T1000 (cell line): ENCODE measurements at places on chromosomes 4 and X.

- no peak for DNase-seq
These were observed 331.2 kb downstream of the PAPSS1 start for GRCh38 chr4:107388736-107389274.

- no peak for DNase-seq
These were observed 1144.8 kb downstream of the ADGRL3 start for GRCh38 chr4:62344915-62345314.

DNA sequence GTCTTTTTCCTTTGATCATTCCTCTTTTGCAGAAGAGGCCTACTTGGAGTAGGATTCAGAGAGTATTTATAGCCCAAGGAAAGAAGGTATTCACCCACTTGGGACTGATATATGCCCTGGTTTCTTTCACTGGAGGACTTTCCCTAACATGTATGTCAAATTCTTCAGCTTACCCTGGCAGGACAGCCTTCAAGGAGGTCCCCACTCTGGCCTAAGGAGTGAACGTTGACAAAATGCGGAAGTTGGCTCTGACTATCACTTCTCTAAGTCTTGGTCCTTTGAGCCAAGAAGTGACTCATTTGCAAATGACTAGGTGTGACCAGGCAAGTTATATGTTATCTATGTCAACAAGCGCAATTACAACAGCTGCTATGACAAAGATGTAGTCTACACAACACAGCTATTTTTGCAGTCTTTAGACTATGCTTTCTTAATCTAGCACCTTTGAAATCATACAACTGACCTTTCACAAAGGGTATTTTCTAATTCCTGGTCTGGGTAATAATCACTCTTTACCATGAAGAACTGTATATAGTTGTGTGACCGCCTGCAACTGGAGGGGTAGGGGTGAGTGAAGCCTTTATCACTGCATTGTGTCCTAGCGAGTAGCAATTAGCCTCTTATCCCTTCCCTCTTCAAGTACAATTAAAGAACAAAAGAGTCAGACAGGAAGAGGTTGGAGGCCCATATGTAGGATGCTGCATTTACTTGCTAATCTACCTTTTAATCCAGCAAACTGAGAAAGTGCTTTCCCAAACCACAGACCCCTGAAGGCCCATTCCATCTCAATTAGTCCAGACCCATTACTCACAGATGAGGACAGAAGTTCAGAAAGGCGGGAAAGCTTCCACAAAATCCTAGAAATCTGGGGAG is 50.1 kb downstream of the RASGEF1B start:
- no peak for DNase-seq

DNA sequence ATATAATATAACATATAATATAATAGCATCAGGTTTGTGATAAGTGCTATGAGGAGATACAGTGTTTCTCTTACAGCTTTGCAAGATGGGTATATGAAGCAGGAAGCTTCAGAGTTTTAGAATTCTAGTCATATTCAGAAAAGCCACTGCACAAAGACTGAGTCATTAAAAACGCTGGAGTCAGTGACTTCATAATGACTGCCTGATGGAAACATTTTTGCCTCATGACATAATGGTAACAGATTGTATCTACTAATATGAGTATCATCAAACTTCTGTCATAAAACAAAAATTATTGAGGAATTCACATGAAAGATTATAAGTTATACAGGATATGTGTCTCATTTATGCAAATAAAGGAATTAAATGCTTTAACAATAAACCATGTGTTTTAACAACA is 46.8 kb downstream of the EPHA5 start:
- no peak for DNase-seq
